WTC11 (cell line): ENCODE measurements at places on chromosomes 7 and 10. TPM values are rescaled to one million over a fixed set of nuclear protein-coding genes. Genes with fewer than 3 reads are reported as not detected.

DNA sequence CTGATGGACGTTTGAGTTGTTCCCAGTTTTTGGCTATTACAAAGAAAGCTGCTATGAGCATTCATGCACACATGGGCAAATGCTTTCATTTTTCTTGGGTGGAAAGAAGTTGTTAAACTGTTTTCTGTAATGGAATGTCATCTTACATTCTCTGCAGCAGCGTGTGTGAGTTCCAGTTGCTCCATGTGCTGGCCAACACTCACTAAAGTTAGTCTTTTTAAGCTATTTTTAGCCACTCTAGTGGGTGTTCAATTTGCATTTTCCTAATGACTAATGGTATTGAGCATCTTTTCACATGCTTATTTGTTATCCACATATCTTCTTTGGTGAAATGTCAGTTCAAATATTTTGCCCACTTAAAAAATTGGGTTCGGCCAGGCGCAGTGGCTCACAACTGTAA is 82.8 kb upstream of the COL13A1 start:
- H3K4me1 ChIP-seq, result peaks cover 17% of the 10 kb centered on the region
- DNase-seq, result no peak
- no peak overlapping the region for H3K4me3 ChIP-seq
- peaks cover 8% of the 10 kb centered on the region for H3K27me3 ChIP-seq
- H3K36me3 ChIP-seq, result peaks cover 13% of the 10 kb centered on the region

- H3K36me3 ChIP-seq, result peaks cover 4% of the 10 kb centered on the region; the same call in 1 of the 2 replicates
- no peaks in the 10 kb centered on the region for H3K27me3 ChIP-seq
- no peak for DNase-seq
- H3K27ac ChIP-seq, result peak overlapping the region; percentile 52
- peaks cover 82% of the 10 kb centered on the region for H3K4me1 ChIP-seq
These were observed 48.0 kb downstream of the CUX1 start for GRCh38 chr7:101865455-101865854.

DNA sequence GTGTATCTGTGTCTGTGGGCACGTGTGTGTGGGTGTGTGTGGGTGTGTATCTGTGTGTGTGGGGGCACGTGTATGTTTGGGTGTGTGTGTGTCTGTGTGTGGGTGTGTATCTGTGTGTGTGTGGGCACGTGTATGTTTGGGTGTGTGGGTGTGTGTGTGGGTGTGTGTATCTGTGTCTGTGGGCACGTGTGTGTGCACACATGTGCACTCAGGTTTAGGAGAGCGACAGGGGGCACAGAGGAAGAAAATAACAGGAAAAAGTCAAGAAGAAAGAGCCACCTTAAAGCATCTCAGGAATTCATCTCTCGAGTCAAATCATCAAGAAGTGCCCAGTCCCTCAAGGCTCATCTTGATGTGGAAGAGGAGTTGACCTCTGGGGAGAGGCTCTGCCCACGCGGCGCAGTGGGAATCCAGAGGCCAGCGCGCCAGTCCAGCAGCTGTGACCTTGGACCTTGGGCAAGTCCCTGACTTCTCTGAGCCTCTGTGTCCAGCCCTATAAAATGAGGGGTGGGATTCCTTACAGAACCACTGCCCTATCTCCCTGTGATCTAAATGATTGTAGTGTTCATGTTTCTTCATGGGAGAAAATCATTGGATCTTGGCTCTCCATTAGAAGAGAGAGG is 147.8 kb downstream of the RGS10 start:
- no peak for DNase-seq
- no peaks in the 10 kb centered on the region for H3K27me3 ChIP-seq
- H3K36me3 ChIP-seq, result no peaks in the 10 kb centered on the region
- H3K4me3 ChIP-seq, result no peak overlapping the region
- H3K27ac ChIP-seq, result no peak overlapping the region
- H3K4me1 ChIP-seq, result no peaks in the 10 kb centered on the region

Gene STEAP2
- total RNA-seq, result 13.4 to 17.3 TPM (median 17.0 TPM) in 3 replicates

DNA sequence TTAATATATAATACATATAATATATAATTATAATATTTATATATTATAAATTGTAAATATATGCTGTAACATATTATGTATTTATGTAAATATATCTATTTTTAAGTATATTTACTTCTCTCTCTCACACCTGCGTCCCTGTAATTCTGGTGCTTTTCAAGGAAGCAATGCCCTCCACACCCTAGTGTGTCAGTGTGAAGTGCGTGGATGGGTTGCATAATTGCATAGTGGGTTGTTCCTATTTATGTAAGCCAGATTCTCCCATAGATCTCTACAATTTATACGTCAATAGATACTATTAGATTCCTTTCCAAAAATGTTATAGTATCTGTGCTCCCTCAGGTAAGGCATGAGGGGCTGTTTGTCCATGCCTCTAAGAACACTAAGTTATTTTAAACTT is 49.9 kb upstream of the CPN1 start:
- no peak overlapping the region for H3K27ac ChIP-seq
- DNase-seq, result no peak
- no peaks in the 10 kb centered on the region for H3K4me1 ChIP-seq

Gene FBXL13
- total RNA-seq, result 1.4 to 2.2 TPM (median 1.7 TPM) in 3 replicates

DNA sequence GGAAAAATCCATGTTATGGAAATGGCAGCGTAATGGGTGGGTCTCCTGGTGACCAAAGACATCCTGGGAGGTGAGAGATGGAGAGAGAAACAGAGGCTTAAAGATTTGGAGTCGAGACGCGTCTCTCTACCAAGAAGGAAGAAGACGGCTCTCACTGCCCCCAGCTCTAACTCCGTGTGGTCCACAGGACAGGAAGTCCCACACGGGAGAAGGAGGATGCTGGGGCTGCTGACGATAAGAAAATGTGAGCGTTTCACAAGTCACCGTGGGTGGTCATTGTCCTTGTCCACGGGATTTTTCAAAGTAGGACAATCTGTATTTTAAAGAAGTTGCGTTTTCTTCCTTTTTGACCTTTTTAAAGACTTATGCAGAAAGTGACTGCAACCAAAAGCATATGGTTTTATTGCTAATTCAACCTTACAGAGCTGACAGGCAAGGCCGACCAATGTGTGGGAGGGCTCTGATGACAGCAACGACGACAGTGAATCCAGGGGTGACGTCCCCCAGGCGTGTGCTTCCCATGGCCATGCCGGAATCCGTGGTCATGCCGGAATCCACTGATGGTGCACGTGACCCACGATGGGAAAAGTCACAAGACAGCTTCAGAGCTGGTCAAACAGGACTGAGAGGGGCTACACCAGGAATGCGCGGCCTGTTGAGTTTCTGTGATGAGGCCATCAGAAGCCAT is 341.2 kb downstream of the PTPRN2 start:
- H3K4me3 ChIP-seq, result no peak overlapping the region
- H3K27ac ChIP-seq, result no peak overlapping the region
- H3K36me3 ChIP-seq, result peaks cover 8% of the 10 kb centered on the region; the same call in 1 of the 2 replicates
- H3K4me1 ChIP-seq, result peaks cover 4% of the 10 kb centered on the region; the same call in 1 of the 2 replicates
- H3K27me3 ChIP-seq, result no peaks in the 10 kb centered on the region
- DNase-seq, result no peak

Gene ACHE
- total RNA-seq, result 6.4 to 7.7 TPM (median 6.6 TPM) in 3 replicates

Gene ZEB1
- 0.18 to 0.39 TPM (median 0.34 TPM) in 3 replicates for total RNA-seq

DNA sequence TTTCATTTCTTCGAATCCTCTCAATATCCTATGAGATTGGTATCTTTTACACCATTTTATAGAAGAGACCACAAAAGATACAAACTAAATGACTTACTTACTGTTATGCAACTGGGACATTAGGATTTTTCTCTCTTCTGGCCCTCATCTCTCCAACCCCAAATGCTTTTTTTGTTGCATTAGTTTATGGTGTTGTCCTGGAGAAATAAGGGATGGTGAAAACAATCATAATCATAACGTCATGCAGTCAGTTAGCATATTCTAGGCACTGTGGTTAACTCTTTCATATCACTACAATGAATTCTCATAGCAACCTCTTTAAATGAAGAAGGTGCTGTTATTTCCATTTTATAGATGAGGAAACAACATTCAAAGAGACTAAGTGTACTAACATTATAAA is 104.6 kb downstream of the PON1 start:
- no peaks in the 10 kb centered on the region for H3K36me3 ChIP-seq
- no peak overlapping the region for H3K27ac ChIP-seq
- no peak overlapping the region for H3K4me3 ChIP-seq
- no peaks in the 10 kb centered on the region for H3K4me1 ChIP-seq
- no peak for DNase-seq
- no peaks in the 10 kb centered on the region for H3K27me3 ChIP-seq

GRCh38 chr7:1419688-1420087 is 39.6 kb downstream of the MICALL2 start:
- no peak overlapping the region for H3K4me3 ChIP-seq
- H3K27me3 ChIP-seq, result peaks cover 1% of the 10 kb centered on the region
- H3K36me3 ChIP-seq, result no peaks in the 10 kb centered on the region
- H3K27ac ChIP-seq, result no peak overlapping the region

DNA sequence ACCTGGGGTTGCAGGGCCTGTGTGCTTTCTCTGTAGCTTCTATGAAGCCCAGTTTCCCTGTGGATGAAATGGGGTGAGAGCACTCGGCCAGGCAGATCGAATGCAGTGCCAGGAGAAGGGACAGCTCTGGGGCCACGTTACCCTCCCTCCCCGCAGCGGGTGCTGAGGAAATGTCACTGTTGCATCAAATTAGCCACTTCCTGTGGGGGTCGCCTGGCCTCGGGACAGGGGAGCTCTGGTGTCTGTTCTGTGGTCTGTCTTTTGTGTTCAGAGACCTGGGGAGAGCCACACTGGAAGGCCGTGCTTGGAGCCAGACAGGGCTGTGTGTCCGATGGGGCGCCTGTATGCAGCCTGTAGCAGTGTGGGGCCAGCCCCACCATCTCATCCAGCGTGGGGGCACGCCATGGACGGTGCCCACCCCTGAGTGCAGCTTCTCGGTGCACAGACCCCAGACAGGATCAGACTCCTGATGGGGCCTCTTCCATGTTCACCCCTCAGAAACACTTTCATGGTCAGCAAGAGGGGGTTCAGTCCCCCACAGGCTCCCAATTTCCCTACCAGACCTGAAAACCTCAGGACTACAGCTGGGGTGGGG is 13.6 kb downstream of the TTYH3 start:
- no peaks in the 10 kb centered on the region for H3K27me3 ChIP-seq
- H3K4me3 ChIP-seq, result peak overlapping the region; percentile 41; the same call in 1 of the 2 replicates
- peaks cover 35% of the 10 kb centered on the region for H3K4me1 ChIP-seq
- no peak for DNase-seq

GRCh38 chr10:2121929-2122328 is 384.6 kb upstream of the ADARB2 start:
- H3K4me3 ChIP-seq, result no peak overlapping the region
- H3K36me3 ChIP-seq, result peaks cover 21% of the 10 kb centered on the region
- peaks cover 20% of the 10 kb centered on the region for H3K4me1 ChIP-seq

Gene NEURL1
- 0.66 to 1.2 TPM (median 0.99 TPM) in 3 replicates for total RNA-seq

DNA sequence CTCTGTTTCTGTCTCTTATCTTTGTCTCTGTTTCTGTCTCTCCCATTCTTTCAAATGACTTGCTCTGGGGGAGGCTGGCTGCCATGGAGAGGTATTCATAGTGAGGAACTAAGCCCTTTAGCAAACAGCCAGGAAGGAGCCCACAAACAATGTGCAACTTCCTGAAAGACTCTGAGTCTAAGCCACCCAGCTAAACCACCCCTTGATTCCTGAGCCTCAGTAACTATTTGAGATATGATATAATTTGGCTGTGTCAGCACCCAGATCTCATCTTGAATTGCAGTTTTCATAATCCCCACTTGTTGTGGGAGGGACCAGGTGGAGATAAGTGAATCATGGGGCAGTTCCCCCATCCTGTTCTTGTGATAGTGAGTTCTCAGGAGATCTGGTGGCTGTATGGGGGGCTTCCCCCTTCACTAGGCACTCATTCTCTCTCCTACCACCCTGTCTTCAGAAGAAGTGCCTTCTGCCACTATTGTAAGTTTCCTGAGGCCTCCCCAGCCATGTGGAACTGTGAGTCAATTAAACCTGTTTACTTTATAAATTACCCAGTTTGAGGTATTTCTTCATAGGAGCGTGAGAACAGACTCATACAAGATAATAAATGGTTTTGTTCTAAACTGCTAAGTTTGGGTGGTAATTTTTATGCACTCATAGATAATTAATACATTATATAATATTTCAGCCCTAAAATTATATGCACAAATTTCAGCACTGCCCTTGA is 121.2 kb upstream of the FOXP2 start:
- H3K36me3 ChIP-seq, result no peaks in the 10 kb centered on the region
- H3K4me1 ChIP-seq, result peaks cover 7% of the 10 kb centered on the region
- no peak overlapping the region for H3K27ac ChIP-seq

Gene ZNF398
- 57.8 to 63.2 TPM (median 58.9 TPM) in 3 replicates for total RNA-seq
